ENCODE measurements at places on chromosomes 11 and 22. TPM values are rescaled to one million over a fixed set of nuclear protein-coding genes. Genes with fewer than 3 reads are reported as not detected.
A peak's percentile ranks its signal among the peaks of the same experiment; 100 is the strongest.

IL17REL gene
- not detected for total RNA-seq

CRYBA4 gene
- total RNA-seq, result not detected

DNA sequence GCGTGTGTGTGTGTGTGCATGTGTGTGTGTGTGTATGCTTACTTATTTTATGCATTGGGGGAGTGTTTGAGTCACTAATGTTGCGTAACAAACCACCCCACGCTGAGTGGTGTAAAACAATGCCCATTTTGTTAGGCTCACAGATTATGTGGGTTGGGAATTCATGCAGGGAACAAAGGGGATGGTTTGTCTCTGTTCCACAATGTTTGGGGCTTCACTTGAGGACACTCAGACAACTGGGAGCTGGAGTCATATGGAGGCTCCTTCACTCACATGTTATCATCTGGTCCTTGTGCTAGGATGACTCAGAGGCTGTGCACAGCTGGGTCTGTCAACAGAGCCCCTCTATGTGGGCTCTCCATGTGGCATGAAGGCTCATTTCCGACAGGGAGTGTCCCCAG is 51.3 kb upstream of the LARGE1 start:
- no peak for DNase-seq

FIBIN gene
- not detected for total RNA-seq

SLC6A5 gene
- not detected for total RNA-seq

GRCh38 chr22:31556627-31557203 is 60.4 kb downstream of the SFI1 start:
- peak; percentile 29 for DNase-seq

- no peak for DNase-seq
Observed at GRCh38 chr11:133811850-133812685, 33.2 kb downstream of the SPATA19 start.

- DNase-seq, result peak; percentile 4
Observed at GRCh38 chr11:129023968-129024676, 81.5 kb upstream of the TP53AIP1 start.

GRCh38 chr22:27554106-27554811 is 247.3 kb downstream of the MN1 start:
- DNase-seq, result no peak

MFRP gene
- not detected for total RNA-seq

DNA sequence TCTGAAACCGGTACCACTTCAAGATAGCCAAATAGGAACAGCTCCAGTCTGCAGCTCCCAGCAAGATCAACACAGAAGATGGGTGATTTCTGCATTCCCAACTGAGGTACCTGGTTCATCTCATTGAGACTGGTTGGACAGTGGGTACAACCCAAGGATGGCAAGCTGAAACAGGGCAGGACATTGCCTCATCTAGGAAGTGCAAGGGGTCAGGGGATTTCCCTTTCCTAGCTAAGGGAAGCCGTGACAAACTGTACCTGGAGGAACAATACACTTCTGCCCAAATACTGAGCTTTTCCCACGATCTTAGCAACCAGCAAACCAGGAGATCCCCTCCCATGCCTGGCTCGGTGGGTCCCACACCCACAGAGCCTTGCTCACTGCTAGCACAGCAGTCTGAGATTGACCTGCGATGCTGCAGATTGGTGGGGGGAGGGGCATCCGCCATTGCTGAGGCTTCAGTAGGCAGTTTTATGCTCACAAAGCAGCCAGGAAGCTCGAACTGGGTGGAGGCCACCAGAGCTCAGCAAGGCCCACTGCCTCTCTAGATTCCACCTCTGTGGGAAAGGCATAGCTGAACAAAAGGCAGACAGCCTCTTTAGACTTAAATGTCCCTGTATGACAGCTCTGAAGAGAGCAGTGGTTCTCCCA is 59.9 kb upstream of the C11orf58 start:
- DNase-seq, result no peak

GRCh38 chr11:19730373-19730772 is 17.7 kb downstream of the NAV2 start:
- no peak for DNase-seq

GRCh38 chr22:44281768-44282637 is 30.7 kb downstream of the SHISAL1 start:
- no peak for DNase-seq

DNA sequence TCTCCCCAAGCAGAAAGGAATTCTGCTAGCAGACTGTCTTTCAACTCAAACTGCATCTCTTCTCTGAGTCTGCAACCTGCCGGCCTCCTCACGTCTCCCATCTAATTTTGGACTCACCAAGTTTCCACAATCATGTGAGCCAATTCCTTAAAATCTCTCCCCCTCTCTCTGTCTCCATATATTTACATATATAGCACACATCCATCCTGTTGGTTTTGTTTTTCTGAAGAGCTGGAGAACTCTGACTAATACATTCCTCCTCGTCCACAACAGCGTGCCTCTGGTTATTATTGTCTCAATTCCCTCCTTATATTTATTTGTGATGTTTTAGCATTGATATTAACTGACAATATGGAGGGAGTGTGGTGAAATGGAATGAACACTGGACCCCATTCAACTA is 29.6 kb upstream of the FJX1 start:
- no peak for DNase-seq

GGTLC2 gene
- not detected for total RNA-seq

TPBGL gene
- total RNA-seq, result 0.16 TPM

YPEL4 gene
- total RNA-seq, result 14.6 TPM

SPDYC gene
- not detected for total RNA-seq

DNA sequence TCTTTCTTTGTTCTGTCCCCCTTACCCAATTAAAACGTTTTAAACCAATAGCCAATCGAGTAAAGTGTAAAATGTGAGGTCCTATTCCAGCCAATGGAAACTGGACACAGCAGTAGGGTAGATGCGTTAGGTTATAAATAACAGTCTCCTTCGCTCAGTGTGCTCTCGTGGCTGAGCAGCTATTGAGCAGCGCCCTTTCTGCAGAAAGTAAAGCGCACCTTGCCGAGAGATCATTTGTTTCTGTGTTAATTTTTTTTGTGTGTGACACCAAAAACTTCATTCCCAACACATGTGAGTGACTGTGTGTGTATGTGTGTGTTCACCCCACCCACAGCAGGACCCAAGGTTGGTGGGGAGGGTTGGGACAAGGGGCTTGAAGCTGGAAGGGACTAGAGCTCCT is 7.2 kb upstream of the TTLL1 start:
- DNase-seq, result no peak

DNA sequence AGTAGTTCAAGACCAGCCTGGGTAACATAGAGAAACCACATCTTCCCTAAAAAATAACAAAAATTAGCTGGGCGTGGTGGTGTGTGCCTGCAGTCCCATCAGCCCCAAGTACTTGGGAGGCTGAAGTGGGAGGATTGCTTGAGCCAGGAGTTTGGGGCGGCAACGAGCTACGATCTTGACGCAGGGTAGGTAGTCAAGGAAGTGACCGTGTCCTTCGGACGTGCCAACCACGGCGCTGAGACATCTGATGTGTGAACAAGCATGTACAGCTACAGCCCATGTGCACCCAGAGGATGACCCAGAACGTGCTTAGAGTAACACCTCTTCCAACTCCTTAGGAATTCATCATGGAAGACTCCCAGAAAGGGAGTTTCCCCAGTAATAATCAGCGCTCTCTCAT is 21.4 kb downstream of the RGL4 start:
- no peak for DNase-seq

DNA sequence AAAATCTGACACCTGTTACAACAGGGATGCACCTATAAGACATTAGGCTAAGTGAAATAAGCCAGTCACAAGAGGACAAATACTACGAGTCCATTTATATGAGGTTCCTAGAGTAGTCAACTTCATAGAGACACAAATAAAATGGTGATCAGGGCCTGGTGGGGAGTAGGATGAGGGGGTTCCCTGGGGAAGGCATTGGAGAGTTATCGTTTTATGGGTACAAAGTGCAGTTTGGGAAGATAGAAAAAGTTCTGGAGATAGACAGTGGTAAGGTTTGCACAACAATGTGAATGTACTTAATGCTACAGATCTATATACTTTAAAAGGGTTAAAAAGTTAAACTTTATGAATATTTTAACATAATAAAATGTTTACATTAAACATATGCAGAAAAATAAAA is 31.4 kb upstream of the B3GNT6 start:
- DNase-seq, result no peak

DNA sequence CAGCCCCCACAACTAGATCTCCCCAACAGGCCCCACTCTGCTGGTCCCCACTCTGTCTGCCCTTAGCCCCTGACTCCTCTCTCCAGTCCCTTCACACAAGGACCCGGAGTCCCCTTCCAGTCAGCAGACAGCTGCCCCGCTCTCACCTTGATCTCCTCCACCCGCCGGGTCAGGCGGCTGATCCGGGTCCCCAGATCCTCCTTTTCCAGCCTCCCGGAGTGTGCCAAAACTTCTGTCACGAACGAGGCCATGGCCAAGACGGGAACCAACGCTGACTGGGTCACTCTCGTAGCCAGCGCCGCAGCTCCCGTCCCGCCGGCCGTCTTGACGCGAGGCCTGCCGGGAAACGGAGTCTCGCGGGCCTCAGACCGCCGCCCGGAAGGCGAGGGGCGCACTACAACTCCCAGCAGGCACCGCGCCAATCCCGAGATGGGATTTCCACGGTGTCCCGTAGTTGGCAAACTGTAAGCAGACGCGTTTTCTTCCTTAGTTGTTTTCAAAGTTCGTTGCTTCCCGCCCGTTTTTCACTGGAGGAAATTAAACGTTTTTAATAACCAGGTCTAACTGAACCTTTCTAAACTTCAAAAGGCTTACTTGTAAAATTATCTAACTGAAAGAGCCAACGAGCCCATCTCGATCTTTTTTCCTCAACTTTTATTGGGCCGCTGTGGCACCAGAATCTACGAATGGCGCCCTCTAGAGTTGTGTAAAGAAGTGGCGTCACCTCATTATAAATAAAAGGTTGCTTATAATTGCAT is at the start of gene ZW10:
TSS of gene ZW10 (minus strand) at position 277 of the 758 bp plus-strand sequence. CDS start at position 251, 26 bp downstream.
- peak; percentile 93 for DNase-seq

KDM4F gene
- total RNA-seq, result not detected

DNA sequence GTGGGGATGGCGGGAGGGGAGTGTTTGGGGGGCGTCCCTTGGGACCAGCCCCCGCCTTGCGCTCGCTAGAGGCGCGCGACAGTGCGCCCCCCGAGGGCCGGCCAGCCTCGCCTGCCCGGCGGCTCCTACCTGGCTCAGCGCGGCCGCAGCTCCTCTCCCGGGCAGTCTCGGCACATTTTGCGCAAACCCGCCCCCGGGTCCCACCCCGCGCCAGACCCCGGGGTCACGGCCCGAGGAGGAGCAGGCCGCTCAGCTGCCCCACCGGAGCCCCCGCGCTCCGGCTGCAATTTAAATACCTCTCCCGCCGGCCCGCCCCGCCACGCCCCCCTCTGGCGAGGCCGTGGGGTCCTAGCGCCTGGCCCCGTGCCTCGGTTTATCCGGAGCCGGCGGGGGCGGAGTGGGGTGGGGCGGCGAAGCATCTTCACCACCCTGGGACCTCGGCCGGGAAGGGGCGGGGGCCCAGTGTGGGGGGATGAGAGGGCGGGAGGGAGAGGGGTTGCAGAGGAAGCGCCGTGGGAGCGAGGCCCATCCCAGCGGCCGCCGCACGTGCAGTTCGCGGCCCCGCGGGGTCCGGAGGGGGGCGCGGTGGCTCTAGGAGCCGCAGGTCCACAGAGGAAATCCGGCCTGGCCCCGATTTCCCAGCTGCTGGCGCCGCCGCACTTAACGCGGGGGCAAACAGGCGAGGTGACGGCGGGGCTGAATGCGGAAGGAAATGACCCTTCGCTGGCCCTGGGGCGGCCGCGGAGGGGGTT is at the start of gene LRRC32:
TSS of gene LRRC32 (minus strand) at position 263 of the 752 bp plus-strand sequence. CDS start 4,793 bp downstream, outside the sequence.
- peak; percentile 64 for DNase-seq

- DNase-seq, result no peak
Observed at GRCh38 chr11:126186708-126187529, 24.5 kb downstream of the RPUSD4 start.

CNTF gene
- total RNA-seq, result 2.9 TPM

MPZL2 gene
- 3.1 TPM for total RNA-seq

DNA sequence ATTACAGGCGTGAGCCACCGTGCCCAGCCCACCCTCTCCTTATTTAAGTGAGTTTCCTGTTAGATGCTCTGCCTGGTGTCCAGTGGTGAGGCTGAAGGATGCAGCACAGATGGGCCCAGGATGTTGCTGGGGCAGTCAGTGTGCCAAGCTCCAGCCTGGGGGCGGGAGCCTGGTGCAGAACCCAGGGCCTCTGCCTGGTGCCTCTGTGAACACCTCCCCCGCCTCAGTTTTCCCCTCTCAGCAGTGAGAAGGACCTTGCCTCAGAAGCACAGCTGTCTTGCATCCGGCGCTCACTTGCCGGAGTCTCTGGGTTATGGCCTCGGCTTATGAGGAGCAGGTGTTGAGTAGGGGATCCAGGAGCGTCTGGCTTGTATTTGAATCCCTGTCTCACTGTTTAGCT is 116.2 kb downstream of the KIAA1671 start:
- DNase-seq, result no peak

DNA sequence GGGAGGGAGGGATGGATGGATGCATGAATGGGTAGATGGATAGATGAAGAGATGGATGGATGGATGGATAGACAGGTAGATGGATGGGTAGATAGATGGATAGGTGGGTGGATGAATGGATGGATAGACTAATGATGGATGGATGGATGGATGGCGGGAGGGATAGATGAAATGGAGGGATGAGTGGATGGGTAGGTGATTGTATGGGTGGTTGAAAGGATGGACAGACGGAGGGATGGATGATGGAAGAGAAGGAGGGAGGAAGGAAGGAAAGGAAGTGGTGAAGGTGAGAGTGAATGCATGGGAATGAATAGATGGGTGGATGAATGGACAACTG is 3.7 kb upstream of the TNNT3 start:
- DNase-seq, result no peak

ZNF215 gene
- 0.16 TPM for total RNA-seq

KCNK7 gene
- total RNA-seq, result 5.0 TPM

DNA sequence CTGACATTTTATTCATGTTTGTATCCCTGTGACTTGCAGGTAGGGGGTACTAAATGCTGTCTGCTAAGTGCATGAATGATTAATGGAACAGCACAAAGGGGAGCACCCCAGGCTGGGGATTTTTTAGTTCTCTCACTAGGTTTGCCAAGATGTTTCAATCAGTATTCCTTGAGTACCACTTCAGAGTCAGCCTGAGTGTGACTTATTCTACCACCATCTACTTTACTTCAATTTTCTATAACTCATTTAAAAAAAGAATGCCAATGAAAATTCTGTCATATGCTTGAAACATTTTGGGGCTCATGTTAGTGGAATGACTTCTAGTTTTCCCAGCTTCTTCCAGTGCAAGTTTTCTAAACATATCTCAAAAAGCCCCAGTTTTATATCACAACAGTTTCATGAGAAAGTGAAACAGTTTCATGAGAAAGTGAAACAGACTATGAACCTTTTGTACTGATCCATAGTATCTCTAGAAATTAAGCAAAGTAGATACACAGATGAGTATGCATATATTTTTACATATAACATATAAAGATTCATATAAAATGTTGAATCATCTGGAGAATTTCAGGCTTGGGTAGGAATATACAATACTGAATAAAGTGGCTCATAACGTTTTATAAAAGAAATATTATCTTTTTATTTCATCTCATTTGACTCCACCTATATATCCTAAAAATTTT is 252.4 kb downstream of the GRM5 start:
- DNase-seq, result no peak

- DNase-seq, result no peak
Observed at GRCh38 chr11:59616396-59616982, 915 bp upstream of the OSBP start.

- DNase-seq, result peak; percentile 97
Observed at GRCh38 chr22:30423959-30424533, 1.5 kb upstream of the MTFP1 start.

- peak; percentile 36 for DNase-seq
Observed at GRCh38 chr22:22820626-22821025, 67.0 kb upstream of the IGLL5 start.

Data from naive thymus-derived CD8-positive, alpha-beta T cell (primary cell).